ENCODE measurements at places on chromosomes 11 and 22.

- no peak for DNase-seq
These were observed 115.7 kb downstream of the WNT7B start for GRCh38 chr22:45861259-45861658.

DNA sequence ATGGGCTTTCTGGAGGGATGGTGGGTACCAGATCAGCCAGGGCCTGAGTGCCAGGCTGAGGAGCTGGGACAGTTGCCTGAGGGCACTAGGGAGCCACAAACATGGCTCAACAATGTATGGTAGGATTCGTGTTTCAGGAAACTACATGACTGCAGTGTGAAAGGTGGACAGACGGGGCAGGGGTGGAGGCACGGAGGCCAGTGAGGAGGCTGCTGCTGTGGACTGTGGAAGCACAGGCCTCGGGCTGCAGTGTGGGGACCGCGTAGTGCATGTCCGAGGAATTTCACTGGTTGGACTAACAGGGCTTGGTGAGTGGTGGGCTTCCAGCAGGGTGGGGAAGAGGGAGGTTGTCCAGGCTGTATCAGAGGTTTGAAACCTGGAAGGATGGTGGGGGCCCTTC lies 7.8 kb downstream of the P2RY2 start:
- no peak for DNase-seq

GRCh38 chr11:114058871-114059277 lies 637 bp upstream of the ZBTB16 start:
- DNase-seq: no peak

- no peak for DNase-seq
These were observed 375.5 kb upstream of the NARS2 start for GRCh38 chr11:78949976-78950690.

DNA sequence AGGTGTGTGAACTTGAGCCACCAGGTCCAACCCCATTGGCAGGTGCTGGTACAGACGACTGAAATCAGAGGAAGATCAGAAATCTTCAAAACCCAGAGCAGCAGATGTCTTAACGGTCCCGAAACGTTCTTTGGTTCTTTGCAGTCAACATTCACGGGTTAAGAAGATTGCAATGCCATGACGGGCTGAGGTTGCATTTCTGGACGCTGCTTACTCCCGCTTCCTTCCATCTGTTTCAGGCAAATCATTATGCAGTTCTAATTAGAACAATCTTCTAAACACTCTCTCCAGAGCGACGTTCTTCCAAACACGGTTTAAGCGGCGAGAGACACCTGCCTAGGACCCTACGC lies 492 bp upstream of the LUZP2 start:
- no peak for DNase-seq

DNA sequence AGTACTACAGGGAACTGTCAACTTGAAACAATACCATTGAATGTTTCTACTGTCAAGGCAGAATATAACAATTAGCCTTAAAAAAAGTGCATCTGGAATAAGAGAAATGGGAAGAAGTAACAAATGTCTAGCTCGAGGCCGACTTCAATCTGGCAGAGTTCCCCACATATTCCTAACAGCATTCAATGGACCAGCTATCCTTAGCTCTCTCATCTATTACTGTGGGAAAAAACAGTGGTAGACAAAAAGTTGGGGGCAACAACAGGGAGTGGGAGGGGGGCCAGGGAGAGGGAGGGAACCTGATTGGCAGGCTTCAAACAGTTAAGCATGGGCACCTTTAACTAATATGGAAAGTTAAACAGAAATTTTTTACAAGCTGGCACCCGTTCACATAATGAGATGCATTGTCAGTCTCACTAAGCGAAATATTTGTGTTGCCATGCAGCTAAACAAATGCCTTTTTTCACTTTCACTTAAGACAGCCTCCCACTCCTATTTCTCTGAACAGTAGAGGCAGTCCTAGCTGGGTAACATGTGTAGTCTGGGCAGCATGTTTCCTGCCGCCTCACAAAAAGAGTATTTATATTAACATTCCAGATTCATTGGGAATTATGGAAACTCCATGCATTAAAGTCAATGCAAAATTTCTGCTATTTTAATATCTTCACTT lies 62.2 kb upstream of the SOX6 start:
- DNase-seq: no peak

DNA sequence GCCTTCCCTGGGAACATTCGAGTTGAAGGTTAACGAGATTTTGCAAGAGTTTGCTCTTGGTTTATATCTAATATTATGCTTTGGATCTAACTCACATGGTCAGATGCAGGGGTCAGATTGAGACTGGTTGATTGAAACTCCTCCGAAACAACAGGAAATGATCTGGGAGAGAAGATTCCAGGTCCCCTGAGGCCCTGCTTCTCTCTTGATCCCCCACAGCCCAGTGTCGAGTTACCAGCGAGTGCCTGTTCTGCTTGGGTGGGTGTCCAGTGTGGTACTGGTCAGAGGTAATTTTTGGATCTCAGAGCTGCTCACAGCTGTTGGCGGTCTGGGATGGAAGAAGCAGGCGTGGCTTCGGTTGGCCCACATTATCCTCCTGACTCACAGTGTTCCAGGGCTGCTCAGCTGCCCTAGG lies 9.2 kb downstream of the FBLN1 start:
- no peak for DNase-seq

DNA sequence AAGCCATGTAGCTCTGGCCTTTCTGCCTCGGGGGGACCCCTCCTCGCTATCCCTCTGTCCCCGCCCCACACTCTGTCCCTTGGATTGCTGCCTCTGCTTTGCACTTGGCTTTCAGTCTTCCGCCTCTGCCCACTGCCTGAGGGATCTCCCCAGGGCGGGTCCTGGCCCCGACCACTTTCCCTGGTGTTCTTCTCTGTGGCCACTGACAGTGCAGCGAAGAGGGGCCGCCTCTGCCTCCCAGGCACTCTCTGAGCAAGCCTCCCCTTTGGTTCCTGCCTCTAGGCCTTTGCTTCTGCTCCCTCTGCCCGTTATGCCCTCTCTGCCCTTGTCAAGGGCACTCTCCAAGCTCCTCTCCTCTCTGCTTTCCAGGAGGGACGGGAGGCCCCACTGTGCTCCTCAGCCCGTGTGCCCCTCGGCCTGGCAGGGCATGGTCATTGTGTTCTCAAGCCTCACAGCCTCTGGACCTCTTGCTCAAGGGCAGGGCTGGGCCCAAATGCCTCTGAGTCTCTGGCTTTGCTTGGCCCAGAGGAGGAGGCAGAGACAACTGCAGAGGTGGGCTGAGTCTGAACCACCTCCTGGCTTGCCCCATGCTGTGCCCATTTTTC lies 5.5 kb upstream of the MPPED1 start:
- no peak for DNase-seq

- no peak for DNase-seq
These were observed 46.0 kb downstream of the THAP12 start for GRCh38 chr11:76334826-76335389.

- no peak for DNase-seq
These were observed 32.9 kb downstream of the MADD start for GRCh38 chr11:47302853-47303252.

DNA sequence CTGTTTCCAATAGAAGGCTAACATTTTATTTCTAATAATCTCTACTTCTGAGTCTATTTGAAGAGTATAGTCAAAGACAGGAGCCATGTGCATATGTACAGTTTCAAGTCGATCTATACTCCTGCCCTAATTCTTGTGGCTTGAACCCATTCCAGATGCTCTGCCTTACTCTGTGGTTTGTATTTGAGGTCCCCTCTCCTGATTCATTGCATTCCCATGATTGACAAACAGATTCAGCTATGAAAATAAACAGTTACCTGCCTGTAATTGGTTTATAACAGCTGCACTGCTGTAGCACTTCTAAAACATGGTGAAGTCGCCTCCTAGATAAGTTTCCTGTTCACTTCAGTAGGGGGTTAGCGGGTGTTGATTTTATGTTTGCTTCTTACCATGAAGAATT lies 138.7 kb downstream of the SOX6 start:
- DNase-seq: no peak

DNA sequence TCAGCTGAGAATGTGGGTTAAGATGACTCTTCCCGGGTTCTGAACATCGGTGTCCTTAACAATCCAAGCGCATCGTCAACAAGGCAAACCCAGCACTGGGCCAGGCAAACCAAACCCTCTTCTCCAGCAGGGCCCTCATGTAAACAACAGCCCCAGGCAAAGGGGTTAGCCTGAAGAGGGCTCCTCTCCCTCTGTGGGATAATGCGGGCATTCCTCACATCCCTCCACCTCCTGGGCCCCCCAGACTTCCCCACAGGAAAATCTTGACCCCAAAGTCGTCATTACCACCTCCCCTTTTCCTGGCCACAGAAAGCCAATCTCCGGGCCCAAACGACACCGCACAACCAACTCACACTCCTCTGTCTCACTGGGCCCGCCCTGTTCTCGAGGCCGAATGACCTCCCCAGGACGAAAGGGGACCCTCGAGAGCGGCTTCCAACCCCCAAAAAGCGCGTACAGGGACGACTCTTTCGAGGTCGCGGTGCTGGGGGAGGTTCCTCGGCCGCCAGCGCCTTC lies 566 bp downstream of the DDB1 start:
- DNase-seq: no peak

GRCh38 chr22:41217553-41218157 lies 12.5 kb downstream of the L3MBTL2 start:
- DNase-seq: no peak

DNA sequence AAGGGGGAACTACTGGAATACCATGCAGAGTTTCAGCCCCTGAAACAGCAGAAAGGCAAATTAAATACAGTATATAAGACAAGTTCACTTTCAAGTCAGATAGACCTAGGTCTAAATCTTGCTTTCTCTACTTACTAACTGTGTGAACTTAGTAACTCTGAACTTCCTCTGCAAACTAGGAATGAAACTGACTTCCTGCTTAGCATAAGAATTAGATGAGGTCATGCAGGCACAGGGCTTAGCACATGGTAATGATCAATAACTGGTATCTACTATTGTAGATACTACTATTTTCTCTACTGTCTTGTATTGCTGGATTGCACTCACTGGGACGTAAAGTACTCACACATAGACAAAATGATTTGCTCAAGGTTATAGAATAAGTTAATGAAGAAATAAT lies 51.5 kb upstream of the MTNR1B start:
- DNase-seq: no peak

GRCh38 chr22:21451545-21452520 lies 15.4 kb upstream of the TMEM191C start:
- no peak for DNase-seq

DNA sequence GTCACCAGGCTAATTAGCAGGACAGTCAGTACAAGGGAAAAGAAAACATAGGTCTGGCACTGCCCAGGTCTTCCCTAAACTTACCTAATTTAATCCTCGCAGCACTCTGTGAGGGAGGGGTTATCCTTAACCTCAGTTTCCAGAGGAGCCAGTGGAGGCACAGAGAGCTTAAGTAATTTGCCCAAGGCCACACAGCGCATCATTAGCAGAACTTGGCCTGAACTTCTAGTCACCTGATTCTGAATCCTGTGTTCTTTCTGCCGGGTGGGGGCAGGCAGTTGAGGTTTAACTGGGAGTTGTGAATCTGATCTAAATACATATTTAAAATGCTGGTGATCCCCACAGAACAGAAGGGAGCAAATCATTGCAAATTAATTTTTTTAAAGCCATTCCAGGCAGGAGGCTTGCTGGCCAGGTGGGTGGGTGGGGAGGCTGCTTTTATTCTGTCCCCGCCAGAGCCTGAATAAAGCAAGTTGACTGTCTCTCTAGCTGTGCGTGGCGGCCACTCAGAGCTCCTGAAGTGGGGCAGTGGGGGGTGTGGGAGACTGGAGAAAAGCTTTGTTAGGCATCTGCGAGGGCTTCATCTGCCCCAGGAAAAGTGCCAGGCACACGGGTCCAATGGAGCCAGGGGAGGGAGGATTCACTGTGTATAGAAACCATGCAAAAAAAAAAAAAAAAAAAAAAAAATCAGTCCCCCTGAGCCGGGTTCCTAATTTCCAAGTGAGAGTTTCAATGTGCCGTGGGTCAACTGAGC lies 66.1 kb downstream of the NFAM1 start:
- no peak for DNase-seq

DNA sequence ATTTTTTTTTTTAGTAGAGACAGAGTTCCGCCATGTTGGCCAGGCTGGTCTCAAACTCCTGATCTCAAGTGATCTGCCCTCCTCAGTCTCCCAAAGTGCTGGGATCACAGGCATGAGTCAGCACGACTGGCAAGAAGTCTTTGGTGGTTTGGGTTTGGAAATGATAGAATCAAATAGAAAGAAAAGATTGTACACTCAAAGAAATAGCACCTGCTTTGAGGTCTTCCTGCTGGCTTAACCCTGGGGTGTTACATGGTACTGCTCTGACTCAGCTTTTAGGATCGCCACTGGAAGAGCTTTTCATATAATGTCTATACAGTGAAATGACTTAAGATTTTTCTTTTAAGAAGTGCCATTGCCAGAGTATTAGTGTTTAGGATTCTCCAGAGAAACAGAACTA lies 50.2 kb downstream of the JAM3 start:
- DNase-seq: no peak

GRCh38 chr11:87432022-87432421 lies 394.3 kb downstream of the TMEM135 start:
- DNase-seq: no peak

DNA sequence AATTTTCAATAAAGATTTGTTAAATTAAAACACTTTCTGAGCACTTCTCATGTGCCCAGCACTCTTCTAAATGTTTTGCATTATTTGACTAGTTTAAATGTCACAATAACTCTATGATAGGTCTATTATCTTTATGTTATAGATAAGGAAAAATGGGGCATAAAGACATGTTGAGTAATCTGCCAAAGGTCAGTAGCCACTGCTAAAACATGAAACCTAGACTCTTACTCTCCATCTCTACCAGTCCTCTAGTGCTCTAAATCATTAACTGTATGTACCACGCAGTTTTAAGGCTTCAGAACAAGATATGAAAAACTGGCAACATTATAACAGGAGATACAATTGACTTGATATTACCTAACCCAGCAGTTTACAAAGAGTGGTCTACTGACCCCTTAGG lies 6.9 kb downstream of the RAB6A start:
- no peak for DNase-seq

DNA sequence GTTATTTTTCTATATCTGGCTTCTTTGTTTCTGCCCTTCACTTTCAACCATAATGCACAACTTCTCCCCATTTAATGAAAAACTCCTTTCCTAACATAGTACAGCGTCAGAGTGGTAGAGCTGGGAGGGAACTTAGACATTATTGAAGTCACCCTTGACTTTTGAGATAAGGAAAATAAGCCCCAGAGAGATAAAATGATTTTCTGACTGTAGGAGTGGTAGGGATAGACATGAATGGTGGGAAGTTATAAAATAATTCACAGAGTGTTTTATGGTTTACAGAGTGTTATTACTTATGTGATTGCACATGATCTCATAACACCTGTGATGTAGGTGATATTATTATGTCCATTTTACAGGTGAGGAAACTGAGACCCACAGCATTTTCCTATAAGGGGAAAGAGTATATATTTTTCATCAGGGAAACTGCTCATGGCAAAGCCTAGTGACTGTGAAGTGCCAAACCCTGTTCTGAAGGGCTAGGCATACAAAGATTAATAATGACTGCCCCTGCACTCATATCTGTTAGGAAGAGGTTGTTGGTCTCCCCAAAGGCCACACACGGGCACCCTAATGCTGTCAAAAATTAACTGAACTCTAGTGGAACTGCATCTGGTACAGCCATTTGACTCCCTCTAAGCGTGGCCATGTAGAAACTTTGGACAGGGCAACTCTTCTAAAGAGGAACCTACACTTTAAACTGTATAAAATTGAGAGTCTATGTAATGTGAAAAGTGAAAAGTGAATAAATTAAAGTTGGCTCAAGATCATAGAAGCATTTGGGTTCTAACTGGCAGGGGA lies 61.1 kb upstream of the PICALM start:
- DNase-seq: no peak

All from activated T-cell treated with anti-CD3 and anti-CD28 coated beads for 24 hours (primary cell).